BJ (cell line): ENCODE measurements at places on chromosomes 13 and 19. TPM values are rescaled to one million over a fixed set of nuclear protein-coding genes. Genes with fewer than 3 reads are reported as not detected.

PRTN3 gene
- not detected in 2 replicates for polyA plus RNA-seq

TIMM29 gene
- polyA plus RNA-seq = 6.7 and 9.1 TPM in 2 replicates

PTPRH gene
- polyA plus RNA-seq = 2.2 and 4.3 TPM in 2 replicates

FUZ gene
- 8.3 and 14.3 TPM in 2 replicates for polyA plus RNA-seq

DNMT1 gene
- polyA plus RNA-seq = 27.4 and 31.5 TPM in 2 replicates

KIR2DL3 gene
- polyA plus RNA-seq = not detected in 2 replicates

- DNase-seq = no peak
Observed at GRCh38 chr13:51033421-51034185, 77.5 kb downstream of the C13orf42 start.

GRCh38 chr13:105918842-105919741, 616.4 kb downstream of the EFNB2 start:
- DNase-seq = no peak

DNA sequence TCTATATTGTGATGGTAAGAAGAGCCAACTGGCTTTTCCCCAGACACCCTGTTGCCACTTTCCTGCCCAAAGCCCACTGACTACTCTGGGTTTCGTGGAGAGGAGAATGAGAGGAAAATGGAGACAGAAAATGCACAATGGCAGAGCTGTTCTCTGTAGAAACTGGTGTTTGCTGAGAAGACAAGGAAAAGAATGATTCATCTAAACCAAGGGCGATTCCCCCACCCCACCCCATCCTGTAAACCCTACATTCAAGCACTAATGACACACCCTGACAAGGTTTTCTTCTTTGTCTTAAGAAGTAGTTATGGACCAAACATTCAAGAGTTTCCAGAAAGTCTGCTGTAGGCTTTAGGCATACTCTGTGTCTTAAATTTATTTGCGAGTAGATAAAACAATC, 68.8 kb downstream of the DOCK9 start:
- DNase-seq = no peak

DNA sequence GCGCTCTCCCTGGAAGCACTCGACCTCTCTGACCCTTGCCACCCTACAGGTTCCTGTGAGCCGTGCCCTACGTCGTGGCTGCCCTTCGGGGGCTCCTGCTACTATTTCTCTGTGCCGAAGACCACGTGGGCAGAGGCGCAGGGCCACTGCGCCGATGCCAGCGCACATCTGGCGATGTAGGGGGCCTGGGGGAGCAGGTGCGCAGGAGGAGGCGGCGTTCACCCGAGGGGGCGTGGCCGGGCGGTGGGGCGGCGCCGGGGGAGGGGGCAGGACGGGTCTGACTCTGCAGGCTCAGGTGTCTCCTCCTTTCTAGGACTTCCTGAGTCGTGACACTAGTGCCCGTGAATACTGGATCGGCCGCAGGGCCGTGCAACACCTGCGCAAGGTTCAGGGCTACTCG, 26.4 kb downstream of the CLEC4M start:
- DNase-seq = no peak

DNA sequence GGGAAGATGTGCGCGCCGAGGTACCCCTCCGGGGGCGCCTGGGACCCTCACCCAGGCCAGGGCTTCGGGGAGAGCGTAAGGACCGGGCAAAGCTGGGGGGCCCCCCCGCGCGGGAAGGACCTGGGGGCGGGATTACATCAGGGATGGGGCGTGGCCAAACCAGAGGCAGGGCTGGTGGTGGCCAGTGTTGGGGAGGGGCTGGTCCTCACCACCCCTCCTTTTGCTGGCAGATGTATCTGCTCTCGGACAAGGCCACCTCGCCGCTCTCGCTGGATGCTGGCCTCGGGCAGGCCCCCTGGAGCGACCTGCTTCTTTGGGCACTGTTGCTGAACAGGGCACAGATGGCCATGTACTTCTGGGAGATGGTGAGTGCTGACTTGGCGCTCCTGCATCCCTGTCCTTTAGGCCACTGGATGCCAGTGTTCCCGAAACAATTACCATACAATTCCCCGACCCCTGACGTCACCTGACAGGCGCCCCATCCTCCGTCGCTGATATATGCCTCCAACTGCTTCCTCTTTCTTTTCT, 25.3 kb downstream of the TRPM4 start:
- DNase-seq = no peak

GRCh38 chr13:106560821-106561220, 7.1 kb downstream of the ARGLU1 start:
- DNase-seq = no peak

GRCh38 chr19:48858984-48859710, 9.3 kb downstream of the PLEKHA4 start:
- DNase-seq = no peak

DNA sequence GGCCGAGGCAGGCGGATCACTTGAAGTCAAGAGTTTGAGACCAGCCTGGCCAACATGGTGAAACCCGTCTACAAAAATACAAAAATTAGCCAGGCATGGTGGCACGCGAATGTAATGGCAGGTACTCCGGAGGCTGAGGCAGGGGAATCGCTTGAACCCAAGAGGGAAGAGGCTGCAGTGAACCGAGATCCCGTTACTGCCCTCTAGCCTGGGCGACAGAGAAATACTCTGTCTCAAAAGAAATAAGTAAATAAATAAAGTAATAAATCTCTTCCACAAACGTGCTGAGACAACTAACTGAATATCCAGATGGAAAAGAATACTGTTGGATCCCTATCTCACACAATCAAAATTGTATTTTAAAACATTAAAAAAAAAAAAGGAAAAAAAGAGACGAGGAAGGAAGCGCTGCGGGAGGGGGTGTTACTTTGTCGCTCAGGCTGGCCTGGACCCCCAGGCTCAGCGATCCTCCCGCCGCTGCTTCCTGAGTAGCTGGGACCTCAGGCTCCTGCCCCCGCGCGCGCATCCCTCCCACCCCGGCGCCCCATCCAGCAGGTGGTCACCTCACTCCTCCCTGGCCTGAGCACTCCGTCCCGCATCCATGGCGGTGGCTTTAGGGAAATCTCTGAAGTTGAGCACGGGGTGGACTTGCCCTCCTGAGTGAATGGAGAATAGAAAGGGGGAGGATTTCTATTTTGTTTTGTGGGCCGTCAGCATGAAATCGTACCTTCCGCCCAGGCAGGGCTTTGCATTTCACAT, 628 bp upstream of the ZNF813 start:
- no peak for DNase-seq
